Retina (tissue), 1 donor: ENCODE measurements at places on chromosomes 1 and 21.
A peak's percentile ranks its signal among the peaks of the same experiment; 100 is the strongest.

DNA sequence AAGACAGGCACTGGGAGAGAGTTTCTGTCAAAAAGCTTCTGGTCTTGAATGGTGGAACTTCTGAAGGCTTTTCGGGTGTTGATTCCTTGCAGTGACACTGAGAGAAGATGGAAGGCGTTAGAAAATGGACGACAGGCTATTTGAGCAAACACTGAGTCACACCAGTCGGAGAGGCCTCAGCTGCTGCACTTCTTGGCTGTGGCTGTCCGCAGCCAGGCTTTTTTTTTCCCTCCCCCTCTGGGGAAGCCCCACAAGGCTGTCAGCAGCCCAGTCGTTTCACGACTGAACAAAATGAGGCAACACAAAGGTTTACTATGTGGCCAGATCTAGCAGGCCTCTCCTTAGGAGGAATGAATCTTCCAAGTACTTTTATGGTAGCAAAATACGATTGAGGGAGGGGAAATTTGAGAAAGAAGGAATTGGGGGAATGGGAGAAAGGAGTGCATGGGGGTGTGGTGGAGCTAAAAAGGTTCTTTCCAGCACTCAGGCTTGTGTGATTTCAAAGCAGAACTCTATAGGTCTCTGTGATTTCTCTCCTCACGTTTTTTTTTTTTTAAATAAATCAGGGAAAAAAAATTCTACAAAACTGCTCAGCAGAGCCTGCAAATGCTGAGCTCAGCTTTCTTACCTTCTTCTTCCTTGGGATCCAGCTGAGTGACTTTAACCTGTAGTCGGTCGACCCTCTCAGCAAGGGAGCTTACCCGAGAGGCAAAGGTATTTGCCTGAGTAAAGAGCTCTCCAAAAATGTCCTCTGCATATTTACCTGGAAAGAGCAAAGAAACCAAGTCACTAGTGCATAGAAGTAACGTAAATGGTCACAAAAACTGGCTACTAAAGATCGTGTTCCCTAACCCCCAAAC lies 26.1 kb downstream of the GPR3 start:
- DNase-seq: no peak

GRCh38 chr1:232643251-232643650 lies 13.3 kb upstream of the SIPA1L2 start:
- no peak for DNase-seq

DNA sequence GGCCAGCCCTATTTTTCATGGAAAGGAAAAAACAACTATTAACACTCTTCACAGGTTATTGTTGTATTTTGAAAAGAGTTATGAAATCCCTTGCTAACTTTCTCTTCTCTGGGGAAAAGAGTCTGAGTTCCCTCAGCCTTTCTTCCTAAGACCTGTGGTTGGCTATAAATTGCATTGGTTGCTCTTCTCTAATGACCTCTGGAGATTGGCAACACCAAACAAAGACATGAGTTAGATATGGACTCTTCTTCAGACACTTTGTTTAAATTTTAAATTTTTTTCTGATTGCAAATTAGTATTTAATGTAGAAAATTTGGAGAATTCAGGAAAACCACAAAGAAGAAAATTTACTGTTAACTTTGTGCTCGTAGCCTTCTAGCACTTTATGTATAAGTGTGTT lies 275.7 kb downstream of the PBX1 start:
- DNase-seq: no peak

DNA sequence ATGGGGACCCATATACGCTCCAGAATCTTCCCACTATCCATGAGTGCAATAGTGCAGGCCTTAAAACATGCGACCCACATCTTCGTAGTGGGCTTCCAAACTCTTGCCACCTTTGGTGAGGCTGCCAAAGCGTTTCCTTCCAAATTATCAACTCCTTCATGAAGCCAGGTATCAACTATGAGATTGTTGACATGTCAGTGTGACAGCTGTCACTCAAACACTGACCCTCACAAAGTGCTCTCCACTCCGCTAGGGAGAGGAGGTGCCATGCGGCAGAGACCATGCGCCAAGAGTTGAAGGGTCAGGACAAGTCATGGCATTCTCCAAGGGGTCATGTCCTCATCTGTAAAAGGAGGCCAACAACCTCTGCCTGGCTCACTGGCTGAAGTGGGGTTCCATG lies 103.3 kb downstream of the SUSD4 start:
- no peak for DNase-seq

DNA sequence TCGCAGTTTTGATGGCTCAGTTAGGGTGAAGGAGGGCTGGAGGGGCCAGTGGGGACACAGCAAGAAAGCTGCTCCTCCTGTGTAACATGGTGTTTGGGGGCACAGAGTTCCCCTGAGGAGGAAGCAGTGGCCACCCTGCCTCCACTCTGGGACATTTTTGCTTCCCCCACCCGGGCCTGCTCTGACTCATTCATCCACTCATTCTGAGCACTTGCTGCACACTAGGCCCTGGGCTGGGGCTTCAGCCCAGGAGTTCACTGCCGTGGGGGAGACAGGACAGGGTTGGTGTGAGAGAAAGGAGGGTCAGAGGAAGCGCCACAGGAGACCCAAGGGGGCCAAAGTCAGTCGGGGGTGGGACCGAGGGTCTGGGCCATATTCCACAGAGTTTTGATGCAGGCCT lies 41.4 kb upstream of the ACOT11 start:
- no peak for DNase-seq

DNA sequence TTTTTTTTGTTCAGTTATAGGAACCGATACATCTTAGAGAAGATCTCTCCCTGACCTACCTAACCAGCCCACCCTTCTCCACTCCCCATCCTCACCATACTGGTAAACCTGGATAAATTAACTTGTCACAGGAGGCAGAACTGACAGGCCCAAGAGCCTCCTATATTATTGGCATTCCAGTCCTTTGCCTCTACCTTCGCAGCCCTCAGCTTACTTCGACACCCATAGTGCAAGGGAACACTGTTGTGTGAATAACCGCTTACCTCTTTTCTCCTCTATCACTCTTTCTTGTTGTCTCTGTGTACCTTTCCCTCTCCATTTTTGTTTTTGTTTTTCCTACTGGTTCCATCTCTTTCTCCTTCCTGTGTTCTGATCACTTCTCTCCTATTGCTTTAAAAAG lies 58.7 kb downstream of the CDC14A start:
- DNase-seq: no peak

GRCh38 chr1:84379138-84379916 lies 19.0 kb upstream of the DNASE2B start:
- DNase-seq: no peak

- no peak for DNase-seq
Measured at GRCh38 chr1:164803366-164803765, 244.4 kb downstream of the PBX1 start.

DNA sequence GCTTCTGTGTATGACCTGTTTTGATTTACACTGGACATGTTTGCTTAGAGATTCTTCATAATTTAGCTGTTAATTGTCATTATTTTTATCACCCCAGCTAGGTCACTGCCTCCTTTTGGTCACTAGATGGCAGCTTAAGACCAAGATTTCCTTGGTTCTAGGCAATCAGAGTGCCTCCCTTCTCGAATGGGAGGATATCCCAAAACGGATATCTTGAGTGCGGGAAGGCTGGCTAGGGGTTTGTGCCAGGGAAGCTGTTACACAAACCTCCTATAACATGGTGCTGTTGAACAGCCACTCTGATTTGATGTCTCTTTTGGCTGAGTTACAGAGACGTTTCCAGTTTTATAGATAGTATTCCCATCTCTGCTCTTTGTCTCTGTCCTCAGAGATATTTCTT lies 283.5 kb downstream of the S1PR1 start:
- peak; percentile 53 for DNase-seq

GRCh38 chr1:110387048-110387754 lies 3.6 kb downstream of the SLC16A4 start:
- DNase-seq: no peak

- DNase-seq: peak; percentile 25
Measured at GRCh38 chr1:50873458-50874187, 86.4 kb downstream of the FAF1 start.

DNA sequence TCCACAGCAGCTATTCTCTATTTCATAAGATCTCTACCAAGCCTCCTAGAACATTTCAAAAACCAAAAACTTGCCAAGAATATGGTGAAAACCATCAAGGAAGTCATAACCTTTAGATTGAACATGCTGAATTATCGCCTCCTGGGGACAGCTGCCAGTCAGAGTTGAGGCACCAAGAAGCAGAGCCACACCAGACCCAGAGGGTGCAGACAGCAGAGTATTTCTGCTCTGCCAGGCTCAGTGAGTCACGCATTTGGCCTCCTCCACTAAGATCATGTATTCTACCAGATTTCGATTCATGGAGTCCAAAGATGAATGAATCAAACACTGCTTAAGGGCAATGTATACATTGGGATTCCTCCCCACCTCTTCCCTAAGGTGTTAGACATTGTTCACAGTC lies 2.1 kb downstream of the F3 start:
- DNase-seq: no peak

DNA sequence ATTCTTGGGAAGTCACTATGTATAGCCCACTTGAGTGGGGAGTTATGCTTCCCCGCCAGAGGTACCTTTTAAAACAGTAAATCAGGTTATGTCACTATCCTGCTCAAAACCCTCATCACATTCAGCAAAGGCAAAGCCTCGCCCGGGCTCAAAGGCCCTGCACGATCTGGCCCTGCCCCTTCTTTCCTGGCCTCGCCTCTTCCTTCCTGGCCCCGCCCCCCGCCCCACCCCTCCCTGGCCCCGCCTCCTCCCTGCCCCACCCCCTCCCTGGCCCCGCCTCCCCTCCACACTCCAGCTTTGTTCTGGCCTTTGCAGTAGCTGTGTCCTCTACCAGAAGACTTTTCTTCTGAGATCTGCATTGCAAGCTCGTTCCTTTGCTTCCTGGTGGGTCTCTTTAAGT lies 6.6 kb downstream of the LDLRAD2 start:
- no peak for DNase-seq

GRCh38 chr21:28124541-28124940 lies 868.1 kb downstream of the LTN1 start:
- DNase-seq: no peak

- DNase-seq: no peak
Measured at GRCh38 chr1:69288416-69288815, 279.3 kb upstream of the LRRC7 start.
